ENCODE measurements at places on chromosomes 12 and 14.

GRCh38 chr14:21575661-21576060 lies 4.2 kb downstream of the OR10G3 start:
- DNase-seq = no peak

DNA sequence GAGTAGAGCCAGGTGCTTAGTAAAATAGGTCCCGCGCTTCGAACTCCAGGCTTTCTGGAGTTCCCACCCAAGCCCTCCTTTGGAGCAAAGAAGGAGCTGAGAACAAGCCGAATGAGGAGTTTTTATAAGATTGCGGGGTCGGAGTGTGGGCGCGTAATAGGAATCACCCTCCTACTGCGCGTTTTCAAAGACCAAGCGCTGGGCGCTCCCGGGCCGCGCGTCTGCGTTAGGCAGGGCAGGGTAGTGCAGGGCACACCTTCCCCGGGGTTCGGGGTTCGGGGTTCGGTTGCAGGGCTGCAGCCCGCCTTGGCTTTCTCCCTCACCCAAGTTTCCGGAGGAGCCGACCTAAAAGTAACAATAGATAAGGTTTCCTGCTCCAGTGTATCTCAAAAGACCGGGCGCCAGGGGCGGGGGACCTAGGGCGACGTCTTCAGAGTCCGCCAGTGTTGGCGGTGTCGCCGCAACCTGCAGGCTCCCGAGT lies 3.6 kb downstream of the SSTR1 start:
- peak; percentile 58 for DNase-seq

DNA sequence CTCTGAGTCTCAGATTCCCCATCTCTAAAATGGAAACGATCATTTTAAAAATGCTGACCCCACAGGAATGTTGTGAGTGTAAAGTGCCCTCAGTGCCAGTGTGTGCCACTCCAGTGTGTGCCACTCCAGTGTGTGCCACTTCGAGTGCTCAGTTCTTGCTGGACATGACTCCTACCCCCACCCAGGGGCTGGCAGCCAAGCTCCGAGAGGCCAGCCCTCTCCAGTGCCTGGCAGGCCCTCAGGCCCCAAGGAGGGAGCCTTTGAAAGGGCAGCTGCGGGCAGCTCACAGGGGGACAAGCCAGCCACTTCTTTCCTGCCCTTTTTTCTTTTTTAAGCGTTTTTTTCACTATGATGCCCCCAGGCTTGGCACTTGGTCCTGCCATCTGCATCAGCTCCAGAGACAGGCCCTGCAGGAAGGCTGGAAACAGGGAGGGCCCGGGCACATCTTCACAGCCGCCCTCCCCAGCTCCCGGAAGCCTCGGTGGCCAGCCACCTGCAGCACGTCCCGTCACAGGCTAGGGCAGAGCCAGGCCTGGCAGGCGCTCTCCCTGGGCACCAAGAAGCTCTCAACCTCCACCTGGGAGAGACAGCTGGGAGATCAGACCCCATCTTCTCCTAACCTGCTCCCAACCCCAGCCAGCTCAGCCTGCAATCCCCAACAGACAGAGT lies 29.8 kb downstream of the NCOR2 start:
- DNase-seq = no peak

DNA sequence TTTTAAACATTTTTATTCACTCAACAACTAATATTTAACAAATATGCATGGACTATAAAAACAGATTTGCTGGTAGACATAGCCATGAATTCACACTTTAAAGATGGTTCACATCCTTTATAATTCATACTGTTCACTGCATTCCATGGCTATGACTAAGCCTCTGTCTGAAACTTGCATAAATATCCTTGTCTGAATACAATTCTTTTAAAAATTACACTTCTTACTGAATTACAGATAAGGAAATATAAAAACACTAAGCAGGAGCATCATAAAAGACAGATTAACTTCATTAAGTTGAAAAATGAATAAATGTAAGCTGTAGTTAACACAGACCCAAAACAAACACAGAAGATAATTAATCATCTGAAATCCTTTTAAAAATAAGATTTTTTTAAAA lies 53.8 kb downstream of the GXYLT1 start:
- DNase-seq = no peak

DNA sequence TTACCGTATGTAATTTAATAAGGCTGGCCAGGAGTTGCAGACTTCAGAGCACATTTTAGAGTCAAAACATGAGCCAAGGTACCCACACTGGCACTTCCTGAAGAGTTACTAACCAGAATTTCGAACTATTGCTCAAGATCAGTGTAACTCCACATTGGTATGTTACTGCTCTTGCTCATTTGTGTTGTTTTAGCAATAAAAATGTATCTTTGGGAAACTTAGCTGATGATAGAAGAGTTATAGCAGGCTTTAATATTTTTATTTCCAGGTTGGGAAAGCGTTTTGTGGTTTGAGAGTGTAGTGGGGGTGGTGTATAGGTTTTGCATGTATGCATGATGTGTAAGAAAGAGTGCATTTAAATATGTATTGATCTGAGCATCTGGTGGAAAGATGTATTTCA lies 96.6 kb downstream of the SCN8A start:
- peak; percentile 74 for DNase-seq

DNA sequence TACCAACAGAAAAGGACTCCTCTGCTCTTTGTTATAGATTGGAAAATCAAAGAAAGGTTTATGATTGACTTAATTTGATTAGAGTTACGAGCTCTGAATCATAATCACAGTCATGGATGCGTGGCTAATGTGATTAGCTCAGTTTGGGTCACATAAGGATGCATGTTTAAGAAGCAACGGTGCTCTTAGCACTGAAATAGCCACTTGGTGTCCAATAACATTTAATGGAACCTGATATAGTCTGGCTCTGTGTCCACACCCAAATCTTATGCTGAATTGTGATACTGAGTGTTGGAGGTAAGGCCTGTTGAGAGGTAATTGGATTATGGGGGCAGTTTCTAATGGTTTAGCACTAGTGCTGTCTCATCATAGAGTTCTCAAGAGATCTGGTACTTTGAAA lies 501.6 kb downstream of the SLC6A15 start:
- DNase-seq = no peak

- no peak for DNase-seq
Observed at GRCh38 chr12:41344776-41345470, 156.8 kb downstream of the PDZRN4 start.

DNA sequence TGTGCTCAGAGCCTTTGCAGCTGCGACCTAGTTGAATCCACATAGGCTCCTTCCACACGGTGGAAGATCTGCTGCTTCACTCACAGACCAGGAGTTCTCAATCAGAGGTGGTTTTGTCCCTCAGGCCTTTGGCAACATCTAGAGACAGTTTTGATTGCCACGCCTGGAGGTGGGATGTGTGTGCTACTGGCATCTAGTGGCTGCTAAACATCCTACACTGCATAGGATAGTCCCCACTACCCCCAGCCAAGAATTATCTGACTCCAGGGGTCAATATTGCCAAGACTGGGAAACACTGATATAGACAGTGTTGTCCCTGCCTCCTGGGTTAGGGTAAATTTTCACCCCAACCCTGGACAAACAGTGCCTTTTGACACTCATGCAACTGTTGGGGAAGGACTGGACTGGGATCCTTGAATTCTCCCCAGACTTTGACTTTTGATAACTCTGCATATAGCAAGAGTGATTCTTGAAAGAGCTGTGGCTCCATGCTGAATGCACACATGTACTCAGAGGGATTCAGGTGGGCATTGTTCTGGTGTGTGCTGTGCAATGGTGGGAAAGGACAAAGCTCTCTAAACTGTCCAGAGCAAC lies 39.8 kb downstream of the BAZ2A start:
- DNase-seq = peak; percentile 52

DNA sequence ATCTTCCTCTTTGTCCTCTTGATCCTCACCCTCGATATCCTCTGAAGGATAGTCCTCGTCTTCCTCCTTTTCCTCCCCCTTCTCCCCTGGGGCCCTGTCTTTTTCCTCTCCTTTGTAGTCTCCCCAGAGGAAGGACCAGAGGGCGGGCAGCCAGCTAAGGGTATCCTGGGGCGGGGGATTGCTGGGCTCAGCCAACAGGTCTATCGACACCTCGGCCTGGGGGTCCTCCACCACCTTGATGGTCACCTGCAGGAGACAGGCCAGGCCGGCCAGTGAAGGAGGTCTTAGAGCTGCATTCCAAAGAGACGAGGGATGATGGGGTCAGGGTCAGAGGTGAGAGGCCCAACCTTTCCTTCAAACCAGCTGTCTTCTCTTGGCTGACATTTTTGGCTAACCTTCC lies 16.2 kb downstream of the ISM2 start:
- DNase-seq = no peak

GRCh38 chr12:105681341-105681740 lies 350.9 kb downstream of the C12orf75 start:
- no peak for DNase-seq

DNA sequence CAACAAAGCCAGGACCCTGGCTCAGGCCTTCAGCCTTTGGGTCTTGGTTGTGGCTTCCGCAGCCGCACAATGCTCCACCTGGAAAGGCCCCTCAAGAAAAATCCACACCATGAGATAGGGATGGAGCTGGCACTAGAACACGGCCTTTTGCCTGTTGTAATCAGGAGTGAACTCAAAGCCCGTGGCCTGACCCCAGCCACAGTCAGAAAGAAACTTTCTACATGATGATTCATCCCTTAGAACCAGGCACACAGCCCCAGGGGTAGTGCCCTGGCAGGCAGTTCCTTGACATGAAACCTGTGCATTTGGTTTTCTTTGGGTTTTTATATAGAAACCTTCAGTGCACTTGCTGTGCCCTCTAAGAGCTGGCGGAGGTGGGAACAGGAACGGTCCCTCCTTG lies 5.1 kb downstream of the CLMN start:
- no peak for DNase-seq

GRCh38 chr12:48903982-48904411 lies 21.3 kb downstream of the FKBP11 start:
- DNase-seq = peak; percentile 96

GRCh38 chr12:85644508-85644907 lies 191.7 kb downstream of the RASSF9 start:
- no peak for DNase-seq

DNA sequence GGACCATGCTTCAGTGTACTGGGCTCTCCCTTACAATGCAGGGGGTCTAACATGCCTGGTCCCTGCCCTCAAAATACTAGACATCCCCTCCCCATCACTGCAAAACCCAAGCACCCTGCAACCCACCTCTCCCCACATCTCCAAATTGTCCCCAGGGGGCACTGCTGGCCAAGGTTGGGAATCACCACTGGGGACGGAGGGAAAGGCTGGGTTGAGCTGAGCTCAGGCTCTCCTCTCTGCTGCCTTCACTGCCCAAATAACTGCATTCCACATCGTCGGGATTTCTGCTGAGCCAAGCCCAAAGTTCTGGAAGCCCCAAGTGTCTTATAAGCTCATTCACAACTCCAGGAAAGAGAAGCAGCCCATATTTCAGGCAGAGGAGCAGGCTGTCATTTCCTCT lies 69.6 kb downstream of the NT5DC3 start:
- DNase-seq = peak; percentile 59

DNA sequence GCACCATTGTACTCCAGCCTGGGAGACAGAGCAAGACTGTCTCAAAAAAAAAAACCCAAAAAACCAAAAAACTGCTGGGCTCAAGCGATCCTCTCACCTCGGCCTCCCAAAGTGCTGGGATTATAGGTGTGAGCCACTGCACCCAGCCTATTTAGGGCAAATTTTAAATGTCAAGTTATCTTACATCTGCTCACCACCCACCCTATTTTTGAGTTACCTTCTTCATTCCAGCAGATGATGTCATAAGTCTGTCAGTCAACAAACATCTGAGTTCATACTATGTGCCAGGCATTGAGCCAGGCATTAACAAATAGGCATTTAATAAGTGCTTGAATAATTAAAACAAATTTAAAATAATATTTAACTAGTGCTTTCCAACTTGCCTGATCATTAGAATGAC lies 21.5 kb downstream of the BATF start:
- no peak for DNase-seq

- DNase-seq = no peak
Observed at GRCh38 chr14:84864548-84865271, 665.2 kb upstream of the FLRT2 start.

- DNase-seq = no peak
Observed at GRCh38 chr12:52918784-52919183, 13.9 kb upstream of the KRT8 start.

GRCh38 chr12:73452672-73453469 lies 1084.8 kb upstream of the ATXN7L3B start:
- DNase-seq = no peak

DNA sequence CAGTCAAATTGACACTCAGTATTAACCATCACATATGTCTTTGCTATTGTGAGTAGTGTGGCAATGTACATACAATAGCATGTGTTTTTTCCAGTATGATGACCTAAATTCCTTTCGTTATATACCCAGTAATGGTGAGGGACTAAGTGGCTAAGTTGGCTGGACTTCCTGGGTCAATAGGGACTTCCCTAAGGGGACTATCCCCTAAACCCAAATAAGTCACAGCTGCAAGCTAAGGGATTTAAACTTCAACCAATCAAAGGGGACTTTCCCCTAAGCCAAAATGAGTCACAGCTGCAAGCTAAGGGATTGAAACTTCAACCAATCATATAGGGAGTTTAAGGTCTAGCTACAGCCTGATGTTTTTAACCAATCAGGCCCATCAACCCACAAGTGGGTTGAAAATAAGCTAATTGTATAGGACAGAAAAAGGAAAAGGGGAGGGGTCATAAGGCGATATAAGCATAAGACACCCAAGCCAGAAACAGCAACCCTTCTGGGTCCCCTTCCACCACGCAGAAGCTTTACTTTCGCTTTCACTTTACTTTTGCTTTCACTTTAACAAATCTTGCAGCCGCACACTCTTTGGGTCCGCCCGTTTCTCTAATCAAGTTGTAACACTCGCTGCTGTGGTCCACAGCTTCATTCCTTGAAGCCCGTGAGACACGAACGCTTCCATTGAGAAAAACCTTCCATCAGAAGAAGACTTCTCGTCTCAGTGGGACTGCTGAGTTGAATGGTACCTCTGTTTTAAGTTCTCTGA lies 404.4 kb downstream of the FLRT2 start:
- peak; percentile 68 for DNase-seq

DNA sequence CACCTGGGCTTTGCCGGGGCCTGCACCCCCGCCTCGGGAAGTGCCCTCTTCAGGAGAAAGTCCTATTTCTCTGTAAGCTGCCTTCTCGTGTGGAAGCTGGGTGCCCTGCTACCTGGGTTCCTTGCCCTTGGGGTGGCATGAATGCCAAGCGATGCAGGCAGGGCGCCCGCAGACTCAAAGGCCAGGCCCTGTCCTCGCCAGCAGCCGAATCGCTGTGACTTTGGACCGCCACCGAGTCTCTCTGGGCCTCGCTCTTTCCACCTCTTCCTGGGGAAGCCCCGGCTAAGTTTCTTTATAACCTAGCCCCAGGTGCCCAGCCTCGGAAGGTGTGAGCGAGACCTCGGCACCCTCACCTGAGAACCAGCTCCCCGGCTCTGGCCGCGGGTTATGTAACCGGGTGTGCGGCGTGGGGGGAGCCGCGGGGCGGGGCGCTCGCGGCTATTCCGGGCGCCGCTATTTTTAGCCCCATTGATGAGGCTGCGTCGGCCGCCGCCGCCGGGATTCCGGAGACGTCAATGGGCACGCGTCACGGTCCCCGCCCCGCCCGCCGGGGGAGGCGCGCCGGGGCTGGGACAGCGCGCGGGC lies 14.6 kb upstream of the NR4A1 start:
- peak; percentile 95 for DNase-seq

- no peak for DNase-seq
Observed at GRCh38 chr12:114265036-114265435, 140.9 kb downstream of the TBX5 start.

Data from DMS53 (cell line).